ENCODE measurements at places on chromosomes 7 and 10.

DNA sequence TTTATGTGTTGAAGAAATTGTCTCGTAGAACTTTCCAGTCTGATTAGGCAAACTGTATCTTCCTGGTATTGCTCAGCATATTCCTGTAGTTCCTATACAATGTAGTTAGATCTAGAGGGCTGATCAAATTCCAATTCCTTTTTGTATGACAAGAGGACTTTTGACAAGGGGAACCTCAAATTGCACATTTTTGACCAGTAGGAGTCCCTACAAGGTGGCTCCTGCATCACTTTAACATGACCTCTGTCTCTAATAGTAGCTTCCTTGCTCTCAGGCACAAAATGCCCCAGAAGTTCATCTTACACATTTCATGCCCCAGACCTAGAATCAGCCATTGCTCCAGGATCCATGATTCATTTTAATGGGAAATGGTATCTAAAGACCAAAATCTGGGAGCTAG lies 18.7 kb downstream of the HERPUD2 start:
- no peak for DNase-seq

- no peak for DNase-seq
These were observed 585.0 kb downstream of the AUTS2 start for GRCh38 chr7:70183278-70183677.

- DNase-seq = no peak
These were observed 1.3 kb downstream of the SAR1A start for GRCh38 chr10:70169011-70169410.

DNA sequence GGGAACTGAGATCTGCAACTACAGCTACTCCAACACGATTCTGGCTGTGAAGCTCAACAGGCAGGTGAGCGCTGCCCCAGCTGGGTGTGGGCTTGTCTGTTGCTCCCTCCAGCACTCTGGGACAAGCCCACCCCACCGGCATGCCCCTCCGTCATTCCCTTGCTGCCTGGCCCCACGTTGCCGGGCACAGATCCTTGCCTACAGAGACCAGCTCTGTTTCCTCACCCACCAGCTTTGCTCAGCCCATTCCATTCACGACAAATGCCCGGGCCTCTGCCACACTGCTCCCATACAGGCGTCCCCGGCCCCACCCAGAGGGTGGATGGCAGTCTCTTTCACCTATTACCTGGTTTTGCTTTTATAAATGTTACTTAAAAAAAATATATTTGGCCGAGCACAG lies 24.6 kb downstream of the WIPI2 start:
- DNase-seq = no peak

DNA sequence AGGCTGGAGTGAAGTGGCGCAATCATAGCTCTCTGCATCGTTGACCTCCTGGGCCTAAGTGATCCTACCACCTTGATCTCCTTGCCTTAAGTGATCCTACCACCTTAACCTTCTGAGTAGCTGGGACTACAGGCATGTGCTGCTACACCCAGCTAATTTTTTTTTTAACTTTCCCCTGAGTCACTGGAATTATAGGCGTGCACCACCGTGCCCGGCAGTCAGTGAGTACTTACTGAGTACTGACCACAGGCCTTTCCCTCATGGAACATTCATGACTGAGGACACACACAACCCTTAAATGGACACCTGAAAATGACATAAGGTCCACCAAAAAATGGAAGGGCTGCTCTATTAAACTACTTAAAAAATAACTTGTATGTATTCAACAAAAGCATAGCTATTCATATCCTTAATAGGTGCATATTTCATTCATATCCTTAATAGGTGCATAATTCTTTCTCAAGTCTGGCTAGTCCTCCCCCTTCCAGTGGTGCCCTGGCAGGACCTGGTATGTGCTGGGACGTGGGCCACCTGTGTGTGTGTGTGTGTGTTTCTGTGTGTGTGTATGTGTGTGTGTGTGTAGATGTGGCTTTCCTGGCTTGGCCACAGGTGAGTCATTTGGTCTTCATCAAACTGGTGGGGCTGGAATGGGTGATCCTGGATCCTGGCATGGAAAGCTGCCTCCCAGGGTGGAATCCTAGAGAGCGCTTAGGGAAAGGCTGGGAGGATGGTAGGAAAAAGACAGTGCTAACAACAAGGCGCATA lies 3.5 kb downstream of the FAM180A start:
- no peak for DNase-seq

DNA sequence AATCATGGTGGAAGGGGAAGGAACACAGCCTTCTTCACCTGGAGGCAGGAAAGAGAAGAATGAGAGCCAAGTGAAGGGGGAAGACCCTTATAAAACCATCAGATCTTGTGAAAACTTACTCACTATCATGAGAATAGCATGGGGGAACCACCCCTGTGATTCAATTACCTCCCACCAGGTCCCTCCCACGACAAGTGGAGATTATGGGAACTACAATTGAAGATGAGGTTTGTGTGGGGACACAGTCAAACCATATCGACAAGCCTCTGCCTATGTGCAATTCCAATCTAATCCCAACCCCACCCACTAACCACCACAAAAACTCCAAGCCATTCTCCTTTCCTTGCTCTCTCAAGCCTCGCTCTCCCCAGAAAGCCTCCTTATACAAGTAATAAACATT lies 69.2 kb downstream of the TAC1 start:
- no peak for DNase-seq

DNA sequence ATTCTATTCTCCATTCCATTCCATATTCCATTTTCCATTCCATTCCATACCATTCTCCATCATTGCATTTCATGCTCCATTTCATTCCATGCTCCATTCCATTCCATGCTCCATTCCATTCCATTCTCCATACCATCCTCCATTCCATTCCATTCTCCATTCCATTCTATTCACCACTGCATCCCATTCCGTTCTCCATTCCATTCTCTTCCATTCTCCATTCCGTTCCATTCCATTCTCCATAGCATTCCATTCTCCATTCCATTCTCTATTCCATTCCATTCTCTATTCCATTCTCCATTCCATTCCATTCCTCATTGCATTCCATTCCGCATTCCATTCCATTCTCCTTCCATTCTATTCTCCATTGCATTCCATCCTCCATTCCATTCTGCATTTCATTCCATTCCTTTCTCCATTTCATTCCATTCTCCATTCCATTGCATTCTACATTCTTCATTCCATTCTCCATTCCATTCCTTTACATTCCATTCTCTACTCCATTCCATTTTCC lies 84.0 kb downstream of the NSUN6 start:
- DNase-seq = no peak

GRCh38 chr10:29613791-29614190 lies 21.0 kb downstream of the SVIL start:
- no peak for DNase-seq

DNA sequence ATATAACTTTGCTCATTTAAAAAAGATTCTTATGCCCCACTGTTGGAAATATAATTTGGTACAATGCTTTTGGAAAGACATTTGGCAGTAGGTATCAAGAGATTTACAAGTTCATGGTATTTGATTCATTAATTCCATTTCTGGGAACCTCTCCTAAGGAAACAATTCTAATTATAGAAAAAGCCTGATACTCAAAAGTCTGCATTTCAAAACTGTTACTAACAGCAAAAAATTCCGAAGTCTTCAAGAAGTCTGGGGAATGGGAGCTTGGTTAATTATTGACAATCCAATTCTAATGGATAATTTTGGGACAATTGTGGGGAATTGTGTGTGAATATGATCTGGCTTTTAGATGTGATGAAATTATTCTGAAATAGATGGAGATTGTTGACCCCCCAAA lies 59.6 kb downstream of the HDAC9 start:
- no peak for DNase-seq

- no peak for DNase-seq
These were observed 100.9 kb downstream of the SAMD9 start for GRCh38 chr7:93016681-93017381.

DNA sequence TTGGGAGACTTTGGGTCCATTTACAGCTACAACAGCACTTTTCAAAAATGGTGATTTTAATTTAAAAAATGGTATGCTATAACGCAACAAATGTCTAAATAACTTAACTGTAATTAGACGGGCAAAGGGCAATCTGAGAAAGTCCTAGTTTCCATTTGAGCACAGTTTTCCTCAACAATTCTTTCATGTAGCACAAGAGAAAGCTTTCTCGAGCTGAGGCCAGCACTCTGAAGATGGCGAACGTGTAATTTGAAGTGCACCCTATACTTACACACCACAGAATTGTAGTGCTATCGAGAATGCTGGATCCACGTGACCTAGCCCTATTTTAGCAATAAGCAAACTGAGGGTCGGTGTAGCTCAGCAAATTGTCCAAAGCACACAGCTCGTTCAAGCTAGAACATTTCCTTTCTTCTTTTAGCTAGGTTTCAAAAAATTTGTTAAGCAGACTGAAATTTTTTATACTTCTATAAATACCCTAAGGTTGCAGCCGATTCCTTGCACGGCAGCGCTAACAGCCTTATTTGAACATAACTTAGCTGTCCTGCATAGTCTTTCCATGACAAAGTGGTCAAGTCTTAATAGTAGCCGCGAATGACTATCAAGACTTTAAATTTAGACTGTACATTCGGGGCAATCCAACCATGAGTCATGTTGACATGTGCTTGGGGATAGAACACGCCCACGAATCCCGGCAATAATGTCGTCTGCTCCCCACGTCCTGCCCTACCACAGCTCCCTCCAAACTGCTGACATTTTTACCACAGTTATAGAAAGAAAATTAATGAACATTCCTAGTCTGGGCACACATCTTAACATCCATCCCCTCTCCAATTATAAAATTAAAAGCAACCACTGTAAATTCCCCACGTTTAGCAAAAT lies 10.0 kb downstream of the KLF6 start:
- no peak for DNase-seq

GRCh38 chr7:50119815-50120637 lies 27.0 kb upstream of the ZPBP start:
- no peak for DNase-seq

- DNase-seq = no peak
These were observed 49.6 kb downstream of the ABCB5 start for GRCh38 chr7:20665096-20665495.

DNA sequence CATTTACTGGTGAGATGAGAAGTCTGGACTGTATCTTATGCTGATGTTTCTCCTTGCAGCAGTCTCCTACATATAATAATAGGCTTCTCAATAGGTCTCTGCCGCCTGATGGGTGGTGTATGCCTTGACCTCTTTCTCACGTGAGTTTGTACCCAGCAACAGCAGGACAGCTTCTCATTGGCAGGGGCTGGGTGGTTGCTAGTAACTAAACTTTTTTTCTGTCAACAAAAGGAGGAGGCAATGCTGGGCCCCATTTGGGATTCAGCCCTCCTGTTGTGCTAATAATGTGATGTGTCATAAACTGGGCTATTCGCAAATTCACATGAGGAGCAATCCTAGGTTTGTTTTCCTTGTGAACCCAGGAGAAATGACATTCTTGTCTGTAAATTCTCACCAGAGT lies 533.6 kb downstream of the GATA3 start:
- DNase-seq = no peak

GRCh38 chr7:93914581-93915066 lies 6.9 kb upstream of the GNG11 start:
- DNase-seq = no peak

GRCh38 chr10:3287572-3288445 lies 115.2 kb upstream of the PITRM1 start:
- no peak for DNase-seq

DNA sequence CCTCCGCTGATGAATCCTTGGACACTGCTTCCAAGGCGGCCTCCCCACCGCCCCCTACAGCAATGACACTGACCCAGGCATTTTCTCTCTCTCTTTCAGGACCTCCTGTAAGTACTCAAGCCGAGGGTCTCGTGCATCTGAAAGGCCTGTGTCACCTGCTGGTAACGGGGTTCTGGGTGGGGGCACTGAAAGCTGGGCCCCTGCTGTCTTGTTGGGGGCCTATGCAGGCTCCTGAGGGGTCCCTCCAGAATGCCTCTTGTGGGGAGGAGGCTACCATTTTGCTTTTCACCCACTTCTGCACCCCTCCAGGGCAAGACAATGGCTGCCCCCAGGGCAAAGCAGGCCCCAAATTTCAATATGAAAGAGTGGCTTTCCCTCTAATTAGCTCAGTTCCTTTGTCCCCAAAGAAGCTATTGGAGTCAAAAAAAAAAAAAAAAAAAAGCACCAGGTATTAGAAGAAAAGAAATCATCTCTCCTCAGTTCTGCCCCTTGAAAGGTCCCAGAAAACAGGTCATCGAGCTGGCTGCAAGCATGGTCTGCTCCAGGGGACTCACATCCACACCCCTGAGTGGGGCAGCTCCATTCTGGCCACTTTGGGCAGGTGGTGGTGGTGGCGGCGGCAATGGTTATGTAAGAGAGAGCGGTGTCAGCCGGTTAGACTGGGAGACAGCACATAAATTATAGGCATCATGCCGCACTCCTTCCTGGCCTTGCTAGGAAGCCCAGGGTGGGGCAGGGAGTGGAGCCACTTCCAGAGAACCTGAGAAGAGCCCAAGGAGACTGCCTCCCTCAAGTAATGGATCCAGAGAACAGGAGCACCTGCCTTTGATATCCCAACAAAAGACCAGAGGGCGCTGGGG lies 66.2 kb downstream of the COL13A1 start:
- DNase-seq = no peak

DNA sequence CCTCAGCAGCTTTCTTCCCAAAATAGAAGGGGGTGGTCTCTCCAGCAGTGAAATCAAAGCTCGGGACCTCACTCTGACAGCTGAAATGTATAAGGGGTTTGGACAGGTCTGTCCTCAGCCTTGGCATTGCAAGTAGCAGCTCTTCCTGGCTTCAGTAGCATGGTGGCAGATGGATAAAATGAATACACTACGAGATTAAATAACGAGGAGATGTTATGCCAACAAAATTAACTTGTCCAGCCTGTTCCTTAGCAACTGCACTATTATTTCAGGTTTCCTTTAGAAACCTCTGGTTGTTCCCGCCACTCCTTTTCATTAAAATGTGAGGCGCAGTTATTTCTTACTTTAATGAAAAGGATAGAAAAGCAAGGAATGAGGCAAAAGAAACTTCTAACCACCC lies 24.9 kb downstream of the PRLHR start:
- no peak for DNase-seq

DNA sequence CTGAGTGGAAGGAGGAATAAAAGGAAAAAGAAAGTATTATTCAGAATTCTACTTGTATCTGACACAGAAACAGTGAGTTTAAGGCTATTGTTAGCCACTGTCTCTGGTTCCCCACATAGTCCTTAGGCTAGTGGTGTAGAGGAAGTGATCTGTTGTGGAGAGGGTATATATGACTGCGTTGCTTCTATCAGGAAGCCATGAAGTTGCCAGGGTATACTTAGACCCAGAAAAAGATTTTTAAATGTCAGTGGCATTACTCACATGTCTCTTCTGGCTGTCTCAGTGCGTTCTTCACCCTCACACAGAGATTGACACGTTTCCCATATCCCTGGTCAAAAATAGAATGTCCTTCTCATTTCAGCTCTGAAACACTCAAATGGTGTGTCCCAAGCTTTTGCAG lies 72.7 kb downstream of the SEM1 start:
- DNase-seq = no peak

- no peak for DNase-seq
These were observed 49.4 kb upstream of the OPALIN start for GRCh38 chr10:96408201-96408600.

- no peak for DNase-seq
These were observed 45.9 kb downstream of the HIPK2 start for GRCh38 chr7:139731802-139732470.
